ENCODE measurements at places on chromosomes 12 and 14. TPM values are rescaled to one million over a fixed set of nuclear protein-coding genes. Genes with fewer than 3 reads are reported as not detected.
A peak's percentile ranks its signal among the peaks of the same experiment; 100 is the strongest.

EGLN3 gene
- total RNA-seq = 38.4 TPM

LTA4H gene
- total RNA-seq = 85.6 TPM

TSFM gene
- 440 TPM for total RNA-seq

TAS2R13 gene
- total RNA-seq = 1.3 TPM

KCNA5 gene
- not detected for total RNA-seq

LRP1 gene
- total RNA-seq = 58.6 TPM

TOX4 gene
- 26.4 TPM for total RNA-seq

TOMM20L gene
- total RNA-seq = not detected

LTBR gene
- 16.5 TPM for total RNA-seq

ABCC9 gene
- 1.2 TPM for total RNA-seq

ZFHX2 gene
- total RNA-seq = 0.04 TPM

DNA sequence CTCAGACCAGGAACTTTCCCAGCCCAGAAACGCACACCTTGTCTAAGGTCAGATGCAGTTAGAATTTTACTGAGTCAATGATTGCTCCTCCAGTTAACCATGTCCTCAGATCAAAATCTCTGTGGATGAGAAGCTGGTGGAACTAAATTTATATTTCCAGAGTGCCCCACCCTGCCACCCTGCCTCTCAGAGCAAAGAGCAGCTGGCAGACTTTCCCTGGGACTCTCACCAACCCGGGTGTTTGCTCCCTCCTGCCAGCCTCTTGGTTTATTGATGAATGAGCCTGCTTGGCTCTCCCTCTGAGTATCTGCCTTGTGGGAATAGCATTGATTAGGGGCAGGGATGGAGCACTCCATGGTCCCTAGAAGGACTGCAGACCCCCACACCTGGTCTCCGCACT is 5.9 kb upstream of the KRT1 start:
- DNase-seq = no peak

DNA sequence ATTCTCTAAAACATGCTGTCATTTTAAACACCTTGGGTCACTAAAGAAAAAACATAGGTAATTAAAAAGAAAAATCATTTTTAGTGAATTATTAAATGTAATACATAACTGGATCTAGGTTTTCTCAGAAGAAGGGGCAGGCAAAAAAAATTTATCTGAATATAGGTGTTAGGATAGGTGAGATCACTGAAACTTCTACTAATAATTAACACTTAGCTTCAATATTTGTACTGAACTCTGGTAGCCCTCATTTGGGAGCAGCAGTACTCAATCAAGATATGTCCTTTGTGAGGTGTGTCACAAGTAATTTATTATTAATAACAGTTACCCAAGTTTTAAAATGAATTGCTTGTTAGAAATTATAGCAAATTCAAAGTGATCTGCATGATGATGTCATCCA is 103.6 kb downstream of the ATP23 start:
- no peak for DNase-seq

DNA sequence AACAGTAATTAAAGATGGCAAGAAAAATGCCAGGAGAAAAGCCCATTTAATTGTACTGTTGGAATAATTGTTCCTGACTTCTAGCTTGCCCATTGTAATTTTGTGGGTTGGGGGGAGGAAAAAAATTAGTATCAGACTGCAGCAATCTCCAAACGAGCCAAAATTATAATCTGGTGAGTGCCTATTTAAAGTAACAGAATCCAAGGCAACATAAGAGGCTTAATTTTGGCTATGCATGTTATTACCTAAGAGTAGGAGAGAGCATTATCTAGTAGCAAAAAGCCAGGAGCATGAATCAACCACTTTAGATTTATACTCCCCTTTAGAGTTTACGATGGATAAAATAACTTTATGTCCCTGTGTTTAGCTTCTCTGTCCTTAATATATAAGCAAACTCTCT is 14.6 kb upstream of the DENND5B start:
- no peak for DNase-seq

DNA sequence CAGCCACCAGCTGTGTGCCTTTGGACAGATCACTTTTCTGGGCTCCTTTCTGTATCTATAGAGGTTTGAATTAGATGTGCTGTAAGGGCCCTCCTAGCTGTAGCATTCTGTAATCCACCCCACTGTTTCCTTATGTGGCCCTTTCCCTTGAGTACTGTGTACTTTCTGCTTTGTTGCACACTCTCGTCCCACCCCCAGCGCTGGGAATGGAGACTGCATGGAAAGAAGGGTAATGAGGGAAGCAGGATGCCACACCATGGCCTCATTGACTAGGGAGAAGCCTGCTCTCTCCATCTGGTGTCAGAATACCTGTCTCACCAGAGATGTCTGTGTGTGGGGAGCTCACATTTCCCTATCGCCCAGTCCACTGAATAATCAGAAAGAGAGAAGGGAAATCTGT is 13.6 kb upstream of the GALNT16 start:
- DNase-seq = no peak

- DNase-seq = peak; percentile 87
These were observed 19.8 kb downstream of the GALNT6 start for GRCh38 chr12:51371295-51371953.

DNA sequence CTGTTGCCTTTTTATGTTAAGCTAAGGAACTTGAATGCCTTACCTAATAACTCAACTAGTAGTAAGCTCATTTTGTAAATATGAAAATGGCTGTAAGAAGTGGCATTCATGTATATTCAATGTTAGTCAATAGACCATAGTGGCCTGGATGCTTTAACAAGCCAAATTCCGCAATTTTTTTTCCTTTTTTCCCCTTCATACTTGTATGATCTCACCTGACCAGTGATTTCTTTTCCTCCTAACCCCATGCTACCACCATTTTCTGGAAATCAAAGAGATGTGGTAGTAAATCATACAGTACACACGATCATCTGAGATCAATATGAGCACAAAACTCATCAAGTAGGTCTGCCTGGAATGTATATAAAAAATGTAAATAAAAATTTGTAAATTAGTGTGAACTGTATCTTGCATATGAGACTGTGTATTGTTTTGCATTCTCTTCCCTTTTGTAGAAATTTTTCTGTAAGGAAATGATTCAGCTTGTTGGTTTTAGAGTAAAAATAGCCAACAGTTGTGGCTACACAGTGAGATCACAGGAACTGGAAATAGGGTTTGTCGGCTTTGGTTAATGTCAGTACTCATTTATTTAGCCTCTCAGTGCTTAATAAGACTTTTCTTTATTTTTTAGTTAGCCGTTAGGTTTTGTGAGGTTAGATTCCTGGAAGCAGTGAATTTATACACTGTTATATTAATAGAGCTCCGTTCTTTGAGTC is 62.5 kb downstream of the ETNK1 start:
- DNase-seq = no peak

- DNase-seq = no peak
These were observed 3.3 kb upstream of the RIMBP2 start for GRCh38 chr12:130719263-130719859.

- DNase-seq = no peak
These were observed 101.5 kb downstream of the GPR135 start for GRCh38 chr14:59363531-59364226.

DNA sequence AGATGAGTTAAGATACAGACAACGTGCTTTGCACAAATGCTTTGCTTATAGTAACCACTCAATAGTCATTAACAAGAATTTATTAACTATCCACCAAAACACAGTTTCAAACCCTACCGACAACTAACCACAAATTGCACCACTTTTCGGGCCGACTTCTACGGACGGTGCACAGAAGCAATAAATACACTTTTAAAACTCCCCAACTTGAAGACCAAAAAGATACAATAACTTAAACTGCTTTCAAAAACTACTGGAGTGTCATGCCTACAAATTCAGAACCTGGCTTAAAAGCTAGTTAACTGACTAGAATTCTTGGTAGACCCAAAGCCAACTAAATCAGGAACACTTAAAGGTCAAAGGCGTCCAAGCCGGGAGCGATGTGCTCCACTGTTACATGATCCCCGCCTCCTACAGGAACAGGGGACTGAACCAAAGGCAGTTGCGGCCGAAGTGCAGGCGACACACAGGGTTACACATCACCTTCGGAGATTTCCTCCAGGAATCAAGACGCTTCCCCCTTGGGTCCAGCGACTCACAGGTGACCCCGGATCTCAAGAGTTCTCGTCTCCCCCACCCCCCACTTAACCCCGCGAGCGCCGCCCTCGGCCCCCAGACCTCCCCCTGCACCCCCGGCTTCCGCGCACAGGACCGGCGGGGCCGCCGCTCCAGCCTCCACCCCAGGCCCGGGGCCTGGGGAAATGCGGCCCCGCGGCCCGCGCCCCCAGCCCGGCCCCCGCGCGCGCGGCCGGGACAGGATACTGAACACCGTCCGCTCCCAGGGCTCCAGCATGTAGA is 507 bp downstream of the SPTSSA start:
- DNase-seq = peak; percentile 81

DNA sequence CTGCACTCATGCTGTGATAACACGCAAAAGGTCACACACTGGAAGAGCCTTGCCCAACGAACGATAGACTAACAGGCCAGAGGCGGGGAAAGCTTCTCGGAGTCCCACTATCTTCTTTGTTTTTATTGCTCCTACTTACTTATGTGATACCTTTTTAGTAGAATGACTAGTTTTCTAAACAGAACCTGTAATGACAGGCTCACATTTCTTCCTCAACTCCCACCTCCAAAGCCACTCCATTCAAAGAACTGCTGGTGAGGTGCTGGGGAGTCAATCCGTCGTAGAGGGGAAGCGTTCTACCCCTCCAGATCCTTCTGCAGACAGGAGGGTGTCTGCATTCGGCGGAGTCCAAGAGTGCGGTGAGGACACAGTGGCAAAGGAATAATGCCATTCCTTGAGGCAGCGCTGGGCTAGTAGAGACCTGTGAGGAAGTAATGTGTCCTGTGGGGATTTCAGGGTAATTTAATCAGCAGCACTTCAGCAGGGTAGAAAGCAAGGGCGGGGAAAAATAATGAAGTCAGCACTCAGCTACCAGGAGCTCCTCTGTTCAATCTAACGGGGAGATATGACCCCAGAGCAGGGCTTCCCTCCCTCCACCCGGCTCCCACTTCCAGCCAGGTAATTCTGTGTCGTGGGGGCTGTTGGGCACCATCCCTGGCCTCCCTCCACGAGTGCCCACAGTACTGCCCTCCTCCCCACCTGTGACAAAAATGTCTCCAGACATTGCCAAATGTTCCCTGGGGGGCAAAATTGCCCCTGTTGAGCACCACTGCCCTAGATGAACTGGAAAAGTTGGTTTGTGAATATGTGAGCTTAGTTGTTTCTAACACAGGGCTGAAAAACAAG is 25.2 kb downstream of the SPRING1 start:
- no peak for DNase-seq

GRCh38 chr14:76984787-76985375 is 43.6 kb downstream of the IRF2BPL start:
- no peak for DNase-seq

GRCh38 chr14:104094056-104094708 is 8.7 kb downstream of the ASPG start:
- DNase-seq = no peak

DNA sequence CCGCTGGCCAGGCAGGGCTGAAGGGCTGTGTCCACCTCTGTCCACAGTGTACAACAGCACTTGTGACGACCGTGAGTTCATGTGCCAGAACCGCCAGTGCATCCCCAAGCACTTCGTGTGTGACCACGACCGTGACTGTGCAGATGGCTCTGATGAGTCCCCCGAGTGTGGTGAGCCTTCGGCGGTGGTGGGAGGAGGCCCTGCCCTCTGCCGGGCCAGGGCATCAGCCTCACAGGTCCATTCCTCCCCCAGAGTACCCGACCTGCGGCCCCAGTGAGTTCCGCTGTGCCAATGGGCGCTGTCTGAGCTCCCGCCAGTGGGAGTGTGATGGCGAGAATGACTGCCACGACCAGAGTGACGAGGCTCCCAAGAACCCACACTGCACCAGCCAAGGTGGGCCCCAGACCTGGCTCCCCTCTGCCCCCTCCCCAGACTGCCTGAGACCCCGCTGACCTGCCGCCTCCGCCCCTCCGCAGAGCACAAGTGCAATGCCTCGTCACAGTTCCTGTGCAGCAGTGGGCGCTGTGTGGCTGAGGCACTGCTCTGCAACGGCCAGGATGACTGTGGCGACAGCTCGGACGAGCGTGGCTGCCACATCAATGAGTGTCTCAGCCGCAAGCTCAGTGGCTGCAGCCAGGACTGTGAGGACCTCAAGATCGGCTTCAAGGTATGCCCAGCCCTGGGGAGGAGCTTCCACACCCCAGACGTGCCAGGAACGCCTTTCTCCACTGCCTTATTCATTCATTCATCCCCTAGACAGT is 20.8 kb upstream of the NXPH4 start:
- DNase-seq = no peak

GRCh38 chr14:84225268-84225667 is 1304.7 kb upstream of the FLRT2 start:
- no peak for DNase-seq

DNA sequence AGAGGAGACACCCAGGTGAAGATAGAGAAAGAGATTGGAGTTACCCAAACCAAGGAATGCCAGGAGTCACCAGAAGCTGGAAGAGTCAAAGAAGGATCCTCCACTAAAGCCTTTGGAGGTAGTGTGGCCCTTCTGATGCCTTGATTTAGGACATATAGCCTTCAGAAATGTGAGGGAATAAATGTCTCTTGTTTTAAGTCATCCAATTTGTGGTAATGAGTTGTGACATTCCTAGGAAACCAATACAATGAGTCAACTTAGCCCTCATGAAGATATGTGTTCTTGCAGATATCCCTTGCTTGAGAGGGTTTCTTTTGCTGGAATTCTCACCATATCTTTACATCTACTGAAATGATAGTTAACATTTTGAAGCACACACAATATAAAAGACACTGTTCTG is 58.8 kb downstream of the CCER1 start:
- no peak for DNase-seq

GRCh38 chr12:253116-253831 is 9.4 kb downstream of the SLC6A13 start:
- no peak for DNase-seq

GRCh38 chr12:106147956-106148355 is 9.2 kb upstream of the NUAK1 start:
- DNase-seq = peak; percentile 67

GRCh38 chr12:23816394-23816851 is 133.0 kb downstream of the SOX5 start:
- DNase-seq = no peak

DNA sequence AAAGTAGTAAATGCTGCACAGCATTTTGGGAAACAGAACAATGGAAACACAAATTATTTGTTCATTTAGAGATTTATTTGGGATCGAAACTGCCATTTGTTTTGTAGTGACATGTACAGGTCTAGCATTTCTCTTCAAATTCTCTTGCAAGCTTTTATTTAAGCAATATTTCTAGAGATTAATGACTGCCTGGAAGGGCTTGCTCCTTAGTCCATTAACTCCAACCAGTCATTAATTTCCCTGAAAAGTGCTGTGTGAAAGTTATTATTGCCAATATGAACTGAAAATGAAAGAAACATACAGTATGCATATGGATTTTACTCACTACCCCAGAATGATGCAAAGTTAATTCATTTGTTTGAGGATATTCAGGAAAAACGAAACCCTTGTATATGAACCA is 1349.6 kb upstream of the FLRT2 start:
- DNase-seq = no peak

GRCh38 chr14:23306412-23307145 is at the start of gene BCL2L2:
Gene BCL2L2 (plus strand): TSS chr14:23306833. CDS start chr14:23307768, 935 bp downstream.
- DNase-seq = peak; percentile 95

DNA sequence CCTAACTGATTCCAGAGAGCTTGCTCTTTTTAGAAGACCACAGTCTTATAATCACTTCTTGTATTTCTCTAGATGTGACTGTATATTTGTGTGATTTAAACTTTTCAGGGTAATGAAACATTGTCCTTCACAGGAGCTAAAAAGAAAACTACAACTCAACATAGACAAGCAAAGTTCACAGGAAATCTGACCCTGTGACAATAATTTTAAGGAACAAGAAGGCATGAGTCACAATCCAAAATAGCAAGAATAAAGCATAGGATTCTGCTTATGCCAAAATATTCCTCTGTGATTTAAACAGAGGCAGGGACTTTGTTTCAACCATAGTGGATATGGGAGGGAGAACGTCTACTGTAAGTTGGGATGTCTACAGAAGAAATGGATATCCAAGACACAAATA is 44.3 kb downstream of the GPR65 start:
- DNase-seq = no peak
